ENCODE measurements at places on chromosomes 3 and 15. TPM values are rescaled to one million over a fixed set of nuclear protein-coding genes. Genes with fewer than 3 reads are reported as not detected.

DNA sequence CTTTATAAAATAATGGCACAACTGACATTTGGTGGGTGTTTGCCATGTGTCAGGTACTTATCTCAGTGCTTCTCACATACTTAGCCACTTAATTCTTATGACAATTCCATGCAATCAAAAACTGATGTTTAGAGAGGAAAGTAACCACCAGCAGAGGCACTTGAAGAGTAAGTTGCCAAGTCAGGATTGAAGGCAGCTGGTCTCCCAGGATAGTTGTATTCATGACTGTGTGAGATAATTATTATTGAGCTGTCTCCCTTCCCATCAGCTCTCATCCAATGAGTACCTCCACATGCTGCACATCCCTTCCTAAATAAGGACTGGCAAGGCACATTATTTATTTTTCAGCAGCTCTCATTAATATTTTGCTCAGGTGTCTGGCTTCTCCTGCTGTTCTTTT lies 4.8 kb downstream of the VEPH1 start:
- DNase-seq = peak; percentile 51

GRCh38 chr3:129476586-129476985 lies 36.6 kb downstream of the IFT122 start:
- DNase-seq = no peak

DNA sequence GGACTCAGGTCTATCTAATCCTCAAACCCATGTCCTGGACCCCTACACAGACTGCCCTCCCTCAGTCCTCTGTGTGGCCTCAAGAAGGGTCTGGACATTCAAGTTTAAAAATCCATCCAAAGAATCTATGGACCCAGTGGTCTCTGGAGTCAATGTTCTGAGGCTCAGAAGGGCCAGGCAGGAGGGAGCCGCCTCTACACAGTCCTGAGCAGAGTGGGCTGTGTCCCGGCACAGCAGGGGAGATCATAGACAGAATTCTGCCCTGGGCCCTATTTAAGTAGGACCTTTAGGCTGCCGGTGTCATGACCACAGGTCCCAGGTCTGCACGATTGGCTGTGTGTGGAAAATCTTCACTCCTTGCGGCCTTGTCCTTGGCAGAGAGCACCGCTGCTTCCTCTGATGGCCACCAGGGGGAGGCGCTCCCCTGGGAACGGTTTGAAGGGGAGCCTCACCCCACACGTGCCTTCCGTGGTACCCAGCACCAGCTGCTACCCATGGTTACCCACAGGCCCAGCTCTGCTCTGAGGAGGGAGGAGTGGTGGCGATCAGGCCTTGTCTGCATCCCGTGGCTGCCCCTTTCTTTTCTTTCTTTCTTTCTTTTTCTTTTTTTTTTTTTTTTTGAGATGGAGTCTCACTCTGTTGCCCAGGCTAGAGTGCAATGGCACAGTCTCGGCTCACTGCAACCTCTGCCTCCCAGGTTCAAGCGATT lies 37.9 kb downstream of the CHRD start:
- peak; percentile 62 for DNase-seq

- DNase-seq = no peak
Observed at GRCh38 chr3:168951368-168951767, 712.1 kb downstream of the MECOM start.

DNA sequence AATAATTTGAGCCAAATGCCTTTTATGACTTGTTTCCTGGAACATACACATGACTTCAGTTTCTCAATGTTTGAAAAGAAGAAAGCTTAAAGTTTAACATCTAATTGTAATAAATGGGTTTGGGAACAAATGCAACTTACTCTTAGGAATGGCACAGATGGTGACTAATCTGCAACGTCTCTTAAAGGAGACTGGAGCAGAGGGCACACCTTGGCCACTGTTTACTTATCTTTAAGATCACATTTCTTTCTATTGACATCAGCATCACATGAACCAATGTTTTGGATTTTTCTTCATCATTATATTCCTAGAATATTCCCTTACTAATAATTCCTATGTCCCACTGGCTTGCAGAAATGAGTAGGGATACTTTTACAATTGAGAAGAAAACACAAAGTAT lies 229.5 kb downstream of the CHL1 start:
- DNase-seq = no peak

DNA sequence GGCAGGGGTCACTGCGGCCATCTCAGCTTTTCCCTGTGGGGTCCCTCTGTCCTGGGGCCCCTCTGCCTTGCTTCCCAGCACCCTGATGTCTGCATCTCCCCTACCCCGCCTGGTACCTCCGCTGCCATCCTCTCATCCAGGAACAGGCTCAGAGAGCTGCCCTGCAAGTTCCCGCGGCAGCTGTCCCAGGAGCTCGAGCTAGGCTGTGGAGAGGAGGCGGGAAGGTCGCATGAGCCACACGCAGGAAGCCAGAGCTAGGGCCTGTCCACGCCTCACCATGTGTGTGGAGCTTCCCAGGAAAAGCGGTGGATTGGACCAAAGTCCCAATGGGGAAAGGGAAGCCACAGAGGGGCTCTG lies 12.5 kb downstream of the PLA2G4B start:
- DNase-seq = no peak

GRCh38 chr15:75065851-75066509 lies 42.6 kb downstream of the PPCDC start:
- DNase-seq = no peak

DNA sequence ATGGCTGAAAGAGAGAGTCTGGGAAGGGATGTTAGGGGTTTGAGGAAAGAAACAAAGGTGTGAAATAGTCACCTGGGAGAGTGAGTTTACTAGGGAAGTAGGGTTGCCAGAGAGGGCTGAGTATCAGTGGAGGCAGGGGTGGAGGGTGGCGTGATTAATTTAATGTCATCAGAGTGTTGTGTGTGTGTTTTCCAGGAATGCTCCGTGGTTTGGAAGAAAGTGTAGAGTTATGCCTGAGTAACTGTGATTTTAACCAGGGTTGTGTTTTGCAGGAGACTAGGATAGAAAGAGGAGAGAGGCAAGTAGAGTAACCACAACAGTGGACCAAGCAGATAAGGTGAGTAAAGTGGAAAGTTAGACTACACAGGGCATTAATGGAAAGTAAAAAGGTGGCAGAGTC lies 27.2 kb downstream of the PLD1 start:
- DNase-seq = no peak

DNA sequence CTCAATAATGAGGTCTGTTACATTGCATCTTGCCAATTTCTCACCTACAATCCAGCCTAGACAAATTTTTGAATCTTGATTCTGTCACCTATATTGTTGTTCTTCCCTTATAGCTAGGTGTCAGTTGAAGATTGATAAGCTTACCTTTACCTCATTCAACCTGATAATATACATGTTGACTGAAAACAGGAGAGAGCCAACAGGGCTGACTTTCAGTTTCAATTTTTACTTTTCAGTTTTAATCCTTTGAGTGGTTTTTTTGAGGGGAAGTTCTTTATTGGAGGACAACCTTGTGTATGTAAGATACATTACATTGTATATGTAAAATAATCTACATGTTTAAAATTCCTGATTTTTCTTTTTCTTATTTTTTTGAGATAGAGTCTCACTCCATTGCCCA lies 5.8 kb downstream of the ATP13A5 start:
- DNase-seq = no peak

DNA sequence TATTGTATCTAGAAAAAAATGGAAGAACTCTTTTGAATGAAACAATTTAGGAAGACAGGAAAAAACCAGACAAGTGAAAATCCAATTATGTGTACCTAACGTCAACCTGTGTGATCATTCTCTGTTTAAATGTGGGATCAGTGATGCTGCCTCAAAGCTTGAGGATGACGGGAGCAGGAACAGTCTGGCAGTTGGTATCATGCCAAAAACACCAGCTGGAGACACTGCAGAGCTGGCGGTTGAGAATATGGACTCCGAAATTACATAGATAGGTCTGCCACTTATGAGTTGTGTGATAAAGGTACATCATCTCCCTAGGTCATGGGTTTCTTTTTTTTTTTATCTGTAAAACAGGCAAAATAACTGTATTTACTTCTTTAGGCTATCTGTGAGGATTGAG lies 480.5 kb downstream of the CNTN4 start:
- peak; percentile 61 for DNase-seq

DNA sequence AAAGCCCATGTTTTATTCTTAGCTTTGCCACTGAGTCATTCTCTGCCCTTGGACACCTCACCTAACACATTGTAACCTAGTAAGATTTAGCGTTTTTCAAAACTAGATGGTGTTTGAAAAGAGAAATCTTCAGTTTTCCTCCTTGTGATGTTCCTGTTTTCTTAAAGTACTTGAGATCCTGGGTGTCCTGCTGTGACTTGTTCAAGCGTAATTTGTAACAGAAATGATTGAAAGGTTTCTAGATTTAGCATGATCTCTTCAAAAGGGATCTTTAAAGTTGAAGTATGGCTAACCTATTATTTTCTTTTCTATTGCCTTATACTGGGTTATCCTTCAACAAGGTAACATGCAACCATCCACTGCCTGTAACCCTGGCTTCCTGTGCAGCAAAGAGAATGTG lies 32.6 kb upstream of the SPATA16 start:
- no peak for DNase-seq

DNA sequence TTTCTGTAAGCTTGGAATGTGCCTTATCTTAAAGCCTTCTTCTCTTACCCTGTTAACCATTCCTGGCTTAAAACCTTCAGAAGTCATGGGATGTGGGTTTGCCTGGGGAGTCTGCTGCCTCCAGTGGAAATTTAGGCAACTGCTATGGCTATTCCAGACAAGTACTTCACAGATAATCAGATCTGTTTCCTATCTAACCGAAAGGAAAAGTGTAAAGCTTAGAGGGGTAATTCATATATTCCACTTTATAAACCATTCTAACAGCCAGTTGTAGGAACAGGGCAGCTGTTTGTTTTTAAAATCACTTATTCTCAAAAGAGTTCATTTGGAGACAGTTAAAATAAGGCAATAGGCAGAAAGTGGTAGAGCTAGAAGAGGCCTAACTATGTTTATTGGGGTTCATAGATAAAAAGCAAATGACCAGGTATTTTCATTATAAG lies 219.9 kb downstream of the TCF12 start:
- peak; percentile 93 for DNase-seq

DNA sequence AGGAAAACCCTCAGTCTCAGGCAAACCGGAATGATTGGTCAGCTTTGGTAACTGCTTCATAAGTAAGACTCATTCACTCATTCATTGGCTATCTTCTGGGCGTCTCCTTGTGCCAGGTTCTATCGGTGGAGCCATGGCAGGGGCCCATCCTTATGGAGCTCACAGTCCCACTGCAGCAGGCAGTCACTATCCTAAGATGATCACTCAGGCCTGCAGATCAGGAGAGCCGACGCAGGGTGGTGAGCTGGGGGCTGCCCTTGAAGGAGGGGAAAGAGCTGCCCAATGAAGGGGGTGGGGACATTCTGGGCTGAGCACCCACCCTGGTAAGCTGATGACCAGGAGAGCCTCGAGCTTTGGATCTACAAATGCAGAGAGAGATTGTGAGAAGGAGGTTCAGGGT lies 20.5 kb upstream of the FGD5 start:
- no peak for DNase-seq

- peak; percentile 41 for DNase-seq
Observed at GRCh38 chr3:177934001-177934891, 602.0 kb upstream of the KCNMB2 start.

DNA sequence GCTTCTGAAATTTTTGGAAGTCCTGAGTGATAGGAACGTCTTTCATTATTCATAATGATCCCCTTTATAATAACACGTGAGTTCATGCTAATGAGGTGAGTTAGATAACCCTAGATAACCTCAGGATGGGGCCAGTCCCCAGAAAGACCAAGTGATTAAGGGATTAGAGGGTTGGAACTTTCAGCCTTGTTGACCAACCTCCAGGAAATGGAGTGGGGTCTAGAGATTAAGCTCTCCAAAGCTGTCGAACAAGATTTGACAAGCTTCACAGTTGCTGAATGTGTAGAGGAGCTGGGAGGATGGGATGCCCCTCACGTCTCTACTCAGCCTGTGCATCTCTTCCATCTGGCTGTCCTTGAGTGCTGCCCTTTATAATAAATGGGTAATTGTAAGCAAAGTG lies 107.1 kb downstream of the ZMAT3 start:
- DNase-seq = no peak

- DNase-seq = no peak
Observed at GRCh38 chr15:31358163-31358562, 31.5 kb downstream of the KLF13 start.

- DNase-seq = no peak
Observed at GRCh38 chr15:32855942-32856341, 138.1 kb downstream of the GREM1 start.

Gene PCSK6
- 4.6 TPM for polyA plus RNA-seq

Gene CHRNA3
- 0.03 TPM for polyA plus RNA-seq

Gene NGLY1
- 19.1 TPM for polyA plus RNA-seq

Gene FAM43A
- 8.4 TPM for polyA plus RNA-seq

Gene TGM4
- not detected for polyA plus RNA-seq

Gene ESYT3
- polyA plus RNA-seq = 15.7 TPM
